Stimulated activated CD8-positive, alpha-beta memory T cell treated with anti-CD3 and anti-CD28 coated beads, Interleukin-7, amount 100 ng/mL, for 24 hours (primary cell): ENCODE measurements at places on chromosomes 12 and 14.

DNA sequence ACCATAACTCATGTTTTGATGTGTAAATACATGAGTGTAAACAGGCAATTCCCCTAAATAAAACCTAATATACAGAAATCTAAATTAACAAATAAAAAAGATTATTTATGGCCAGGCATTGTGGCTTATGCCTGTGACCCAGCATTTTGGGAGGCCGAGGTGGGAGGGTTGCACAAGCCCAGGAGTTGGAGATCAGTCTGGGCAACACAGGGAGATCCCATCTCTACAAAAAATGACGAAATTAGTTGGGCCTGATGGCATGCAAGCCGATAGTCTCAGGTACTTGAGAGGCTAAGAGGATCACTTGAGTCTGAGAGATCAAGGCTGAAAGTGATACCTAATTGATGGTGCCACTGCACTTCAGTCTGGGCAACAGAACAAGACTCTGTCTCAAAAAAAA is 48.7 kb downstream of the BCAT1 start:
- DNase-seq, result no peak

GRCh38 chr12:54392485-54393206 is 8.1 kb upstream of the ZNF385A start:
- no peak for DNase-seq

DNA sequence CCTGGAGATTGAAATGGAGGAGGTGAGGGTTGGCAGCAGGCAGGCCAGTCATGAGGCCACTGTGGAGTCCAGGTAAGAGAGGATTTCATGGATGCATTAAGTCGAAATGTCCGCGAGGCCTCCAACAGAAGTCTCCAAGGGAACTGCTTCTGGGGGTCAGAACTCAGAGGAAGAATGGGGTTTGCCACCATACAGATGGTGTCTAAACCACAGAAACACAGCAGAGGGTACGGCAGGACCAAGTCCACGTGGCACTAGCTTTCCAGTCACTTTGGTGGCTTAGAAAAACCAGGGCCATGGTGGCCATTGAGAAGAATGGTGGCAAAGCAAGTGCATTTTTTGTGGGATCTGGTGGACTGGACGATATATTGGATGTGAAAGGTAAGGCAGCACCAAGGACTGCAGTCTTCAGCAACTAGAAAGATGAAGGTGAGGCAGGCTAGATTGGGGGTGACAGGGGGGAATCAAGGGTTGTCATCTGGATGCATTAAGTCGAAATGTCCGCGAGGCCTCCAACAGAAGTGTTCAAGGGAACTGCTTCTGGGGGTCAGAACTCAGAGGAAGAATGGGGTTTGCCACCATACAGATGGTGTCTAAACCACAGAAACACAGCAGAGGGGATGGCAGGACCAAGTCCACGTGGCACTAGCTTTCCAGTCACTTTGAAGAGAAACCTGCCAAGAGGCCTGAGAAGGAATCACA is 22.5 kb upstream of the TMEM106C start:
- no peak for DNase-seq

DNA sequence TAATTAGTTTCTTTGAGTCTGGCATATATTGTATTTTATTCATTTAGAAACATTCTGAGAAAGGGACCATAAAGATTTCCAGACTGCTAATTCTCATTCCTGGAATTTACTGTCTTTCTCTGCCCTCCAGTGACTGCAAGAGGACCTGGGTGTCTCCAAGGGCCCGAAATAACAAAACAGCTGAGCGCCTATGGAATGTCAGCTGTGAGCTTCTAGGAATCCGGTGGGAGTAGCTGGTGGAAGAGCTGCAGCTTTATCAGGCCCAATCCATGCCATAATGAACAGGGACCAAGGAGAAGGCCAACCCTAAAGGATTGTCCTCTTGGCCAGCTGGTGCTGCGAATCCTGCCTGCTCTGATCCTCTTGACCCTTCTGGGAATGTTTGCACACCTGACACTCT is 31.9 kb downstream of the RDH12 start:
- DNase-seq, result no peak

DNA sequence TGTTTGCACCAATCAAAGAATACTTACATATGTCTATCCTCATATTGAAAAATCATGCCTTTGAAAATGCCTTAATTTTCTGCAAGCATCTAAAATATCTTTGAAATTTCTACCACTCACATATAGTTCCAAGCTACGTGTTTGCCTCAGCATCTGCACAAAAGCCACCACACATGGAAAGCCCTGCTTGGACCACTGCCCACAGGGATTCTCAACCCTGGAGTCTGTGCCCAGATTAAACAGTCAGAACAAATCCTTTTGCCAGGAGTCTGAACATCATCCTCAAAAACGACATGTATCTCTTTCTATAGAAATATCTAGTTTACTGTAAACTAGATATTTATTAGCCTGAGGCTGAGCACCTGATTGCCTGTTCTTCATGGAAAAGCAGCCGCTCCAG is 32.6 kb downstream of the ARMH4 start:
- no peak for DNase-seq

- DNase-seq, result no peak
Measured at GRCh38 chr14:90301668-90302090, 30.1 kb downstream of the NRDE2 start.

- no peak for DNase-seq
Measured at GRCh38 chr14:59969319-59969718, 49.4 kb downstream of the LRRC9 start.

DNA sequence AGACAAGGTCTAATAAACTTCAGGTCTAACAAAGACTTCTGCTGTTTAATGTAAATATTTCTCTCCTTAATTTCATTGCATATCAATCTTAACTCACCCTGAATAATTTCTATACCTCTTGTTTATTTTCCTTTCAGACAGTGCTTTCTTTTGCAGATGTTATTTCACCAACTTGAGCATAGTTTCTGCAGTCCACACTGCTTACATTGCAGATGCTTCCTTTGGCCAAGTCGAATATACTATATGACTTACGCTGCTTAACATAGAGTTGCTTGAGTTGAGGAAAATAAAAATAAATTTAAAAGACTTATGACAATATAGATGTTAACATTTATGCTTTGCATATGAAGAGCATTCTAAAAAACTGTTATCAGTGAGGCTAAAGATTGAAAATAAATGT is 217.7 kb downstream of the PTPRO start:
- no peak for DNase-seq
